ENCODE measurements at places on chromosomes 1 and 21.
A peak's percentile ranks its signal among the peaks of the same experiment; 100 is the strongest.

DNA sequence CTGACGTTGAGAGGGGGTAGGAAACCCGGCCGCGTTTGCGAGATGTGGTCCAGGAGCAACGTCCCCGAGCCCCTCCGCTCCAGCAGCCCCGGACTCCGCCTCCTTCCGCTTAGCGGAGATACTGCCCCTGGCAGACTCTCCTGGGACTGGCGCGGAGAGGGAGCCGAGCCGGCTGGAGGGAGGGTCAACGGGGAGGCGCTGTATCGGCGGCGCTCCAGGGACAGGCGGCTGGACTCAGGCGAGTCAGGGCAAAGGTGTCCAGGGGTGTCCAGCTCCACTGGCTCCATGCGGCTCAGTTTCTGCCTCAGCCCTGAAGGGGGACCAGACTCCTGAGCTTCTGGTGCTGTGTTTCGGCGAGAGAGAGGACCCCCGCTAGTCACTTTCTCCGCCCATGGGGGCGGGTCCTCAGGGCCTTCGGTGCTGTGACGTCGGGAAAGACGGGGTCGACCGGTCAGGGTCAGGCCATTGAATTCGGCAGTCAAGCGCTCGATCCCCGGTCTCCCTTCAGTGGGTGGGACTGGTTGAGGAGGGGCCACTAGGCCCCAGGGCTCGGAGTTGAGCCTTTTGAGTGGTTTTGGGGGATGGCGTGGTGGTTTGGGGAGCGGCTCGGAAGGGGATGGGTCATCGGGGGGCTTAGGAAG is 2.8 kb upstream of the LIX1L start:
- DNase-seq = no peak

DNA sequence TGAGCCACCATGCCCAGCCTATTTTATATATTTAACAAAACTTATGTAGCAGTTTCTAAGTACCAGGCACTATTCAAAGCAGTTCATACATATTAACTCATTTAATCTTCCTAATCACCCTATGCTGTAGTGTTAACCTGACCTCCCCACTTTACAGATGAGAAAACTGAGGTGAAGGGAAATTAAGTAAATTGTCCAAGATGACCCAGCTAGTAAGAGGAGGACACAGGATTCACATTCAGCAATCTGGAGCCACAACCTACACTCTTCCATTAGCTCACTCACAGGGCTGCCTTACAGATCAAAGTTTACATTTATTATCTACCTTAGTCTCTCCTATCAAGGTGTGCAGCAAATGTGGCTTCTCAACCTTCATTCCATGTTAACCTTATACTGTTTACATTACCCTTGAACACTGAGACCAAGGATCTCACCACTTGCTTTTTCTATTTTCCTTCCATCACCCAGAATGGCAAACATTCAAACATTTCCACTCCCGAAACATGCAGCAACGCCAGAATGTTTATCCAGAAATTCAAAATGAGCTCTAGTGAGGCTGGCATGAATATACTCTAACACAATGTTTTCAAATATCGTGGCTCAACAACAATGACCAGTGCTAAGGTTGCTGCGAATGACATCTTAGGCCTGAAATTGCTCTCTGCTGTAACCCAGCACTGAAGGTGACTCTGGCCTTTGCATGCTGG is 24.5 kb downstream of the HIVEP3 start:
- no peak for DNase-seq

DNA sequence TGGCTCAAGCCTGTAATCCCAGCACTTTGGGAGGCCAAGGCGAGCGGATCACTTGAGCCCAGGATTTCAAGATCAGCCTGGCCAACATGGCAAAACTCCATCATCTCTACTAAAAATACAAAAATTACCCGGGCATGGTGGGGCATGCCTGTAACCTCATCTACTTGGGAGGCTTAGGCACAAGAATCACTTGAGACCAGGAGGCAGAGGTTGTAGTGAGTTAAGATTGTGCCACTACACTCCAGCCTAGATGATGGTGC is 12.0 kb downstream of the PALMD start:
- DNase-seq = no peak

- peak; percentile 19 for DNase-seq
These were observed 522 bp downstream of the TEX35 start for GRCh38 chr1:178513278-178513983.

DNA sequence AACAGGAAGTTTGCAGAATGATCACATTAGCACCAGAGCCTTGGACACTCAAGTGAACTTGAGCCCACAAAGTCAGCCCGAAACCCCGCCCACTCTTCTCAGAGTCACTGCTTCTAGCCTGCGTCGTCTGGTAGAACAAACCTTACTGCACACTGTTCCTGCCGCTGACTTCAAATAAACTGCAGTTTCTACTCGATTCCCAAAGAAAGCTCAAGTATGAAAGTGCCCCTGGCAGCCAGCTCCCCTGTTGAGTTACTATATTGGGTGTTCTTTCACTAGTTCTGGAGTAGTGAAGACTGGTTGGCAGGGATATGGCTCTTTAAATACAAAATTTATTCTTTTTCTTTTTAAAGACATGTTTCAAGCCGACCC is 164.7 kb downstream of the GALNT2 start:
- no peak for DNase-seq

DNA sequence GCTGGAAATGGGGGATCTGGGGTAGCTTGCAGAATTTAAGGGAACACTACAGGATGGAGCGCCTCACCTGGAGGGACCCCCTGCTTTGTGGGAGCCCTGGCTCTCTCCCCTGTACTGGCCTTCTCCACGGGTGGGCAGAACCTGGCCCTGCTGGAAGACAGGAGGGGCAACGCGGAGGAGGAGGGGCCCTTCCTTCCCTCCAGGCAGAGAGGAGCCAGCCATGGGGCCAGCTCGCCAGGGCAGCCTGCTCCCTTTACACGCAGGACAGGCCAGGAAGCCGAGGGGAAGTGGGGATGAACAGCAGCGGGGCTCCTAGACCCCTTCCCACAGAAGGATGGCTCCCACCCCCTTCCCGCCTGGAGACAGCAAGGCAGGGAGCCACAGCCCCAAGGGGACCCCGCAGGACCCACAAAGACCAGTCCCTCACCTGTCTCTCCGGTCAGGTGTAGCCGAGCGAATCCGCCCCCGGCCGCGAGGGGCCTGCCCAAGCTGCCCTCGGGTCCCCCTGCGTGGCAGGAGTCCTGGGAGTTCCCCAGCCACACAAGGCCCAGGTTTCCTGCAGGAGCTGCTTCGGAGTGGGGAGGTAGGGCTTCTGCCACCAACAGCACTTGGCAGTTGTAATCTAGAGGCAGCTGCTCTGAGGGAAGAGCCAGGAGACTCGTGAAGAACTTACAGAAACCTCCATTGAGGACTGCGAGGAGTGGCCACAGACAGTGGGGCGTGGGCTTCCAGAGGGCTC is 1.6 kb upstream of the SLC19A1 start:
- DNase-seq = no peak

GRCh38 chr1:223323491-223324484 is 40.2 kb downstream of the SUSD4 start:
- no peak for DNase-seq
